ENCODE measurements at places on chromosomes 12 and 14.

- DNase-seq = no peak
Measured at GRCh38 chr12:103839609-103840461, 1.2 kb downstream of the NT5DC3 start.

- no peak for DNase-seq
Measured at GRCh38 chr14:38187528-38187927, 20.2 kb upstream of the SSTR1 start.

DNA sequence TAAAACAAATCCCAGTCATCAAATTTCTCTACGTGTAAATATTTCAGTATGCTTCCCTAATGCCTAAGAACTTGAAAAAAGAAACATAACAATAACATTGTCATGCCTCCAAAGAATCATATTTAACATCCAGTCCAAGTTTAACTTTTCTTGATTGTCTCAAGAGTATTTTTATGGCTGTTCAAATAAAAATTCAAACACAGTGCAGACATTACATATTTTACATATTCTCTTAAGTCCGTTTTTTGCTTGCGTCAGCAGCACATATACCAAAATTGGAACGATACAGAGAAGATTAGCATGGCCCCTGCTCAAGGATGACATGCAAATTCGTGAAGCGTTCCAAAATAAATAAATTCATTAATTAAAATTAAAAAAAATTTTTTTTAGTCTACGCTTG is 23.3 kb upstream of the EEA1 start:
- no peak for DNase-seq

DNA sequence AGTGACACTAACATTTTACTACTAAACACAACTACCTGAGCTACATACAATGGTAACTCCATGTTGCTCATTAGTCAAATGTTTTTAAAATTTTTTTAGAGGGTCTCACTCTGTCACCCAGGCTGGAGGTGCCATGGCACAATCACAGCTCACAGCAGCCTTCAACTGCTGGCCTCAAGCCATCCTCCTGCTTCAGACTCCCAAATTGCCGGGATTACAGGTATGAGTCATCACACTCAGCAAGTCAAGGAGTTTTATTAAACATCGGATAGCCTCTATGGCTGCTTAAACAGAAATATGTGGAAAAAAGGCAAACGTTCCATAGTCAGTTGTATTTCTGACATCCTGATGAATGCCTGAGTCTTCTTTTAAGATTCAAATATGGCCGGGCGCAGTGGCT is 11.1 kb upstream of the NPFF start:
- DNase-seq = no peak

DNA sequence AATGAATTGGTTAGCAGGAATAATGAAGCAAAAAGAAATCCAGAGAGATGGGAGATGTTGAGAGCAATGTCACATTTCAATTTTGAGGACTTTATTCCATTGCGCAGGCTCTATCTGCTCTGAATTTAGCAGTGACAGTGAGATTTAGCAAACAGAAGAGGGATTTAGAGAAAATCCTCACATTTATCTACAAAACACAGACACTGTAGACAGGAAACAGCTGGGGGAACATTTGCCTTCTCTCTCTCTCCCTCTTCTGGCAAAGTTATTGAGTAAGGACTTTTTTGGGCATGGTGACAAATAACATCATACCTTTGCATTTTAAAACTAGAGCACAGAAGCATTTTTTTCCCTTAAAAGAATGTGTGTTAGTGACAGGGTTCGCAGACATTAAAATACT is at the start of gene IGF1:
TSS of gene IGF1 (minus strand) at position 158 of the 400 bp plus-strand sequence. CDS start 182 bp downstream, outside the sequence.
- DNase-seq = no peak

DNA sequence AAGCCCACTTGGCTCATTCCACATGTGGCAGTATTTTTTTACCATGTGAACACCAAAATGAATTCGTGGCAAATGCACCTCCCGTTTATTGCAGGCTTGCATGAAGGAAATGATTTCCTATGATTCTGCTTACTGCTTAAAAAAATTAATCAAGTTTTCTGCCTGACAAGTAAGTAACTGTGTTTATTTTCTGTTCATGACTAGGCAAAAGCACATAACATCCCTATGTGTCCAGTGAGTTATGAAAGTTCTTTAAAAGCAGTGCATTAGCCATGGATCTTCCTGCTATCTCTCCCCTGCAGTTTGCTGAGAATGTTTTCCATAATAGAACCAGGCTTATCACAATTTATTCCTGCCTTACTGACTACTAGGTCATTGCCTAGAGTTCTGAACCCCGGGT is 20.4 kb downstream of the GPR65 start:
- no peak for DNase-seq

Measured in RCC 7860 (cell line).